ENCODE measurements at places on chromosomes 7 and 10.

DNA sequence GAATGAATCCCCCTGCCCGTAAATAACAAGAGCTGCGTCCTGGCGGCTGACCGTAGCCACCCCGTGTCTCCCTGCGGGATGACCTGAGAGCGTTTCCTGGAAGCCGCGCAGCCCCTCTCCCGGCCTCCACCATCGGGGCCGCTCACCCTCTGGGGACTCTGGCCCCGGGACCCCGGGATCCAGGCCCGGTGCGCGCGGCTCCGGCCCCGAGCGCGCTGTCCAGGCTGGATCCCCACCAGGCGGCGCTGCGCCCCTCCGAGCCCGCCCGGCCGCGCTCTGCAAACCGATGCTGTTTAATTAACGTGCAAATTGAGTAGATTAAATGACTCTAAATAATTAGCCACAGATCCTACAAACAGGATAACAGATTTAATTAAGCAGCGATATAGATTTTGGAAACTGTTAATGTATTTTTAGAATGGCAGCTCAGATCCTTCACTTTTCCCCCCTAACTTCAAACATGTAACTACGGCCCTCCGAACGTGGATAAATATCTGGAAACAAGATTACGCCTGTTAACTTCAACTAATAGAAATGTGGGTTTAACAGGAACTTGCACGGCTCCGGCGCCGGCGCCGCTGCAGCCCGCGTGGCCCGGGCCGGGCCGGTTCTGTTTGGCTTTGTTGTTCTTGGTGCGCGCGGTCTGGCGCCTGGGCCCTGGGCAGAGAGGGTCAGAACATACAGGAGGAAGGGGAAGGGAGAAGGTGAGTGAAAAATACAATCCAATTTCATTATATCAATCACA, 7.1 kb upstream of the UNCX start:
- DNase-seq = no peak

DNA sequence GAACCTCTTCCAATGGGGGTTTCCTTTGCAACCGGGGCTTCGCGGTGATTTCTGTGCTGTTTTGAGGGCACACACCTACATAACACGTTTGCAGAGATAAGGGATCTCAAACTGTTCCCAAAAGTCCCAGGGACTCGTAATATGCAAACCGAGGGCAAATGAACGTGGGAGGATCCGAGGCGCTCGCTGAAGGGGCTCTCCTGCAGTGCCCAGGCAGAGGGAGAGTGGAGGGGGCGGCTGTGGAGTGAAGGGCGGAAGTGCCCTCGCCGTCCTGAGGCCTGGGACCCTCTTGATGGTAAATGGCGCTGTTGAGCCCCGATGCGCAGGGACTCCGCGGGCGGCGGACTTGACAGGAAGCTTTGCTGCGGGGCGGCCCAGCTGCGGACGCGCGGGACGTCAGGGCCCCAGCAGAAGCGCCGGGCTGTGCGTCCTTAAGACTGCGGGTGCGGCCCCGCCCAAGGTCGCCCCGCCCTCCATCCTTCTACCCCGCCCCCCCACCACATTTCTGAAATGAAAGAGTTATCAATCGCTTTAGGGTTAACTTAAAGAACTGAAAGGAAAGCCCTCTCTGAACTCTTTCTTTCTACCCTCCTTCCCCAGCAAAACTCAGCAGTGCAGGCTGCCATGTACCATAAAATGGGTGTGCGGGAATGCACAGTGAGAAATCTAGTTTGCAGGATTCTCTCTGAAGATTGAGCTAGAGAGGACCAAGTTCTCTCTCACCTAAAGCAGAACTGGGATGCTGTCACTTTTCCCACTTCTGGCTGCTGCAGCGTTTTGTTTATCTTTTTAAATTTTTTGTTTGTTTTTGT, 151.8 kb upstream of the YAE1 start:
- peak; percentile 47 for DNase-seq

- DNase-seq = no peak
Measured at GRCh38 chr10:101322266-101323108, 31.5 kb upstream of the BTRC start.

DNA sequence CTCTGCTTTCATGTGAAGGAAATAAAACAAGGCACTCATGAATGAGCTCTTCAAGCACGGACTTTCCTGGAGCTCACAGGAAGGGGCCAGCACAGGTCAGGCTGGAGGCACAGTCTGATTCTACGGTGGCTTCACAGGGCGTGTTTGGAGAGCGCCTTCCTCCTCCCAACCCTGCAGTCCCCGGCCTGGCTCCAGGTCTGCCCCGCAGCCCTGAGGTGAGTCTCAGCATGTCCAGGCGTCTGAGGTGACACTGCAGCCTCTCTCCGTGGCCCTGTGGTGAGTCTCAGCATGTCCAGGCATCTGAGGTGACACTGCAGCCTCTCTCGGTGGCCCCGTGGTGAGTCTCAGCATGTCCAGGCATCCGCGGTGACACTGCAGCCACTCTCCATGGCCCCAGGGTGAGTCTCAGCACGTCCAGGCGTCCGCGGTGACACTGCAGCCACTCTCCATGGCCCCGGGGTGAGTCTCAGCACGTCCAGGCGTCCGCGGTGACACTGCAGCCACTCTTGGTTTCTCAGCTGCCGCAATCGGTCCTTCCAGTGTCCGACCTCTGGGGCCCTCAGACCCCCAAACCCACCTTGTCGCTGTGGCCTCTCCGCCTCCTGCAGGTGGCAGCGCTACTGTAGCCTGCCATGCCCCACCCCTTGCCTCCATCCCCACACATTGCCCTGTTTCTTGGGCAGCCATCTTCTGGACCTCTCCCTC, 381.7 kb downstream of the DNAJB6 start:
- DNase-seq = no peak

DNA sequence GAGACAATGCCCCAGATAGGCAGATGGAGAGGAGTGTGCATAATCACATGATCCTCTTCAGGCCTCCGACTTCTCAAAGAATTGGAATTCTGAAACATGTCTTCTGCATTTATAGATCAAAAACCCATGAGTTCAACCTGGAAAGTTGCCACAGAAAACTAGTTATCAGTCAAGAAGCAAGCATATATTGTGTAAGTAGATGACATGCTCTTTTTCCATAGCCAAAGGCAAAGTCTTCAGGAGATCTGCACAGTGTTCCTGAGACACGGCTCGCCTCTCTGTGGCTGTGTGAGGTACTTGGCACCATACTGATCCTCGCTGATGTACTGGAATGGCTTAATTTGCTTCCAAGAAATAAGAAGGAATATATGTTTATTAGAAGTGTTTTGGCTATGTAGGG, 213.5 kb upstream of the MKI67 start:
- DNase-seq = no peak

All from iPS DF 19.7 (cell line).